ENCODE measurements at places on chromosomes 3 and 15.

DNA sequence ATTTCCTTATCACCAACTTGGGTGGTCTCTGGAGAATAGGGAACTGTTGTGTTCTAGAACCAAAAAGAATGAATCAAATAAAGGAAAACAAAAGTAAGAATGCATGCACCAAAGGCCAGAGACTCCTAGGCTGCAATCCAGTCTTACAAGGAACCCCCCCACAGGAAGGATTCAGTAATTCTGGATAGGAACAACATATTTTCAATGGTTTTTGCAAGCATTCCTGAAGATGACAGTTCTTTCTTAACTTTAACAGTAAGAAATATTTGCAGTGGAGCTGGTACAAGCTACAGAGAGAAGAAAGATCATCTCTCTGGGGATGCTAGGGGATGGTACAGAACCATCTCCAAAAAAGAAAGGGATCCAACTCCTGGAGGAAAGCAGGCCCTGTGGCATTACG lies 116.2 kb upstream of the CHRM5 start:
- peak; percentile 12 for DNase-seq

GRCh38 chr3:102398666-102399065 lies 36.1 kb upstream of the ZPLD1 start:
- no peak for DNase-seq

DNA sequence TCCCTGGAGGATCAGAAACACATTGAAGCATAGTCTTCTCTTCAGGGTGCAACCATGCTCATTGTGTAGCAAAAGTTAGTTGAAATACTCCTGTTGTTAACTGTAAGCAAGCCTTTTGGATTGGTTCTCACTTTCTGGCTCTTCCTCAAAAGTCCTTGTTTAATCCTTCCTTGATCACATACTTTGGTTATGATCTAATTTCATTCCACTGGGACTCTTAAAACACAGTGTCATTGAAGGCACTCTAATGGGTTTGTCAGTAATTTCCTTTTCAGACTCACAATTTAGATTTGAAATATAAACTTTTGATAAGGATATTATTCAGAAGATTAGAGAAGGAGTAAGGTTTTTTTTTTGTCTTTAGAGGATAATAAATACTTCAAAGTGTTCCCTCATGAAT lies 451.7 kb upstream of the SGO1 start:
- DNase-seq, result no peak

GRCh38 chr15:88986949-88987590 lies 73.9 kb upstream of the MFGE8 start:
- no peak for DNase-seq

GRCh38 chr3:46092702-46093080 lies 65.4 kb upstream of the XCR1 start:
- DNase-seq, result no peak

- no peak for DNase-seq
Measured at GRCh38 chr3:194034346-194035336, 101.3 kb upstream of the HES1 start.

All from neural progenitor cell (in vitro differentiated cells).